ENCODE measurements at places on chromosomes 4 and X.

DNA sequence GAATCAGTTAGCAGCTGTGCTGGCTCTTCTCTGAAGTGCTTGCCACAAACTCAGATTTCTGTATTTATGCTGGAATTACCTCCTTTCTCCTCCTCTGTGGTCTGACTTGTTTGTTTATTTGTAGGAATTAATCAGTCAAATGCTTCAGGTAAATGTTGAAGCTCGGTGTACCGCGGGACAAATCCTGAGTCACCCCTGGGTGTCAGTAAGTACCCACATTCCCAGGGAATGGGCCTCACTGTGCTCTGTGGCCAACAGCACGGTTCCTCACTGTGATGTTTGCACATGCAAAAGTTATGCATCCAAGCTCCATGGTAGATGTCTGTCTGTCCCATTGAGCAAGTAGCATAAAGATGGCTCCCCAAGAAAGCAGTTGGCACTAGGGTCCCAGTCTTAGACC lies 169.9 kb downstream of the DCLK2 start:
- no peak for DNase-seq

DNA sequence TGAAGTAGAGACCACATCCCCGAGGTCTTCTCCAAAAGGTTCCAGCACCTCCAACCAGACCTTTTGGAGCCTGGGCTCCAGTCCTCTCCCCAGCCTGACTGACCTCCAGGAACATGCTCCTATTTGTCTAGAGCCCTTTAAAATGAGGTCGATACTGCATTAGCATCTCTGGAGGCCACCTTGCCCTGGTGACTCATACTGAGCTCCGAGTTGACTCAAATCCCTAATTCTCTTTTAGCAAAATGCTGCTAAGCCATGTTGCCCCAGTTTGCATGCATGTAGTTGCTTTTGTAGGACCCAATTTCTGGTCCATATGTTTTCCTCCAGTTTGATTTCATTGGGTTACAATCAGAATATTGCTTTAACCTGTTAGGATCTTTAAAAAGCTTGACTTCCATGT lies 43.5 kb upstream of the CITED1 start:
- DNase-seq = no peak

DNA sequence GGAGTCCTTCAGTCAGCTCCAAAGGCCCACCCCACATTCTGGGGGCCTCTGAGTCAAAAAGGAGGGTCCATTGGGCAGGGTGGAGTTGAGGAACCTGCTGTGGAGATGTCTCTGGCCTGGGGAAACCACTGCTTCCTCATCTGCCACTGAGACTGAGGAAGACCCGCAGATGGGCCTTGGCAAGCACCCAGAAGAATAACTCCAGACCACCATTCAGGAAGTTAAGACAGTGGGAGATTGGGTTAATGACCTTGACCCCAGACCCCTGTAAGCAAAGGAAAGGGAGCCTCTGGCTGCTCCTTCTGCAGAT lies 8.1 kb upstream of the HSD17B10 start:
- DNase-seq = peak; percentile 1

DNA sequence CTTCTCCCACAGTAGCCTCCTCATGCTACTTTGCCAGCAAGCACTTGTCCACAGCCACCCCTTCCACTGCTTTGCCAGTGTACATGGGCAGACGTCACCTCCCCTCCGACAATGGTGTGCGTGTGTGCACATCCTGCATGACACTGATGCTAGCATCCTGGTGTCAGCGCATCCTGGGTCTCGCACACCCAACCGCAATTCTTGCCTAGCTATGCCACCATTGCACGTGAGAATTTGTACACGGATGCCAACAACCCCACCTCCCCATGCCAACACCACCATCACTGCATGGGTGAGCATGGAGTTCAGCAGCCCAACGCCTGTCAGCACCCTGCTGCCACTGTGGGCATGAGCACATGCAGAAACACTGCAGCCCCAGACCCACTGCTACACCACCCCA lies 550.0 kb downstream of the STPG2 start:
- no peak for DNase-seq

DNA sequence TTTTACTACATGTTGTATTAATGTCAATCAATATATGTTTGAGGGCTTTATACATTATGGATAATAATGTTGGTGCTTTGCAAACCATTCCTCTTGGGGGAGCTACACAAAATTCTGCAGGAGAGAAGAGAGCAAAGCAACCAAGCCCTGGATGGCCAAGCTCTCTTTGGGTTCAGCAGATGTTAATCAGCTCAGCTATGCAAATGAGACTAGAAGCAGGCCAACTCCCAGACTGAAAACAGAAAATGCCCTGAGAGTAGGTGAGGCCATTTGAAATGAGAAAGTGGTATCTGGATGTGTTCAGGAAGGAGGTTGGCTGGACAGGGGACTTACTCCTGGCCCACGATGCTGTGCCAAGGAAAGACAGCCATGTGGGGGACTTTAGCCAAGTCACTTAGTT lies 387.0 kb downstream of the BCOR start:
- DNase-seq = no peak

DNA sequence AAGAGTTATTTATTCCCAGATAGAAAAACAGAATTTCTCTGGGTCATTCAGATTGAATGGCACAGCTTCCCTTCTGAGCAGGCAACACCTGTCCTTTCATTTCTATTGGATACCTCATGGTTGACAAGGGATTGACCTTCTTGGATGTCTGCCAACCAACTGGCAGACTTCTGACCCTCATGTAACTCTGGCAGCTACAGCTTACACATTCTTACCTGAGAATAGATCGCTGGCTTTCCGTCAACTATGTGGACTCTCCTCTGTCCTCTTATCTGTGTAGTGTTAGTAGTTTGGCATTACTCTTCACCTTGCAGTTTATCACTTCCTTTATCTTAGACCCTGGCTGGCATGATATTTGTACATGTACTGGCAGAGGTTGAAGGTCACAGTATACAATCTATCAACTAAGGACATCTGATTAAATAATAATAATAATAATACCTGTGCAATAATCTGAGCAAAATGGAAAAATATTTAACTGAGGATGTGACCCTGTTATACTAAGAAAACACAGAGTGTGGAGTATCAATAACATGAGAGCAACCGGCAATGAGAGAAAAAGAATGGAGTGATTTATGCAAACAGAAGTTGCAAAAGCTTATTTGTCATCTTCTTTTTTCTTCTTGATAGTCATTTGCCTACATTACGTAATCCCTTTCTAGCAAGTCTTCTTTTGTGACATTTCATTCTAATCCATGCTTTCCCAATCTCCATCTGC lies 1118.2 kb downstream of the ARAP2 start:
- DNase-seq = no peak

GRCh38 chr4:172794307-172794703 lies 374.3 kb upstream of the GALNT7 start:
- no peak for DNase-seq

DNA sequence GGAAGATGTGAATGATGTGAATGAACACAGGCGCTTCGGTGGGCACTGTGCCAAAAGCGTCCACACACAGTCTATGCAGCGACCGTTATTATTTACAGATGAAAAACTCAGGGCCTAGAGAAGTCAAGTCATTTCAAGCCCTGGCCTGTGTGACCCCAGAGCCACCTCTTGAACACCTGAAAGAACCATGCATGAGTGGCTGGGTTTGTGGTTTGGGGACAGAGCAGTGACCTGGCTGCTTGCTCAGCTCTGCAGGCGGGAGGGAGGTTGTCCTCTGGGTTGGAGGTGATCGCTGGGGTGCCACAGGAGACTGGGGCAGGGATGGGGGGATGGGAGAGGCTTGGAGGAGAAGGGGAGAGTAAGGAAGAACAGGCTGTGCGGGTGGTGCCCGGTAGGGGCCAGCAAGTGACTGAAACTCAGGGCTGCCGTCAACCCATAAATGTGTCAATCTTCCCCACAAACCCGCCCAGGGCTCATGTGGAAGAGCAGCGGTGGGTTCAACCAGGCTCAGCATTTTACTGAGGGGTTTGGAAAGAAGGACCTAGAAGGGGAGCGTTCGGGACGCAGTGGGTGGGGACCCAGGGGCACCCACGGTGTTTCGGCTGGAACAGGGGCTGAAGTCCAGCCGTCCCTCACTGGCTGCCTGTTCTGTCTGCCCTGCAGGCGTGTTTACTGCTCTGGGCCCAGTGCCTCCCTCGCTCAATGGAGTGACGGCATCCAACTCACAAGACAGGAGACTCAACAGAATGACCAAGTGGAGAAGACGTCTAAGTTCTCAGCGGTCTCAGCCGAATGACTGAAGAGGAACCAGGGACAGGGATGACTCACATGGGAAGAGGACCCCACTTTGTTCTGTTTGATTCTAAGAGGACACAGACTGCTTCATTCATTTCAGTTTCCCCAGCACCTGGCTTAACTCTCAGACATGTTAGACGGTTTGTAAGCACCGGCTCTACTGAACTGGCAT lies 167.8 kb downstream of the AFAP1 start:
- DNase-seq = no peak

GRCh38 chrX:21728276-21728968 lies 29.5 kb downstream of the SMPX start:
- DNase-seq = no peak

- DNase-seq = no peak
Observed at GRCh38 chrX:29295987-29296680, 708.9 kb downstream of the IL1RAPL1 start.

DNA sequence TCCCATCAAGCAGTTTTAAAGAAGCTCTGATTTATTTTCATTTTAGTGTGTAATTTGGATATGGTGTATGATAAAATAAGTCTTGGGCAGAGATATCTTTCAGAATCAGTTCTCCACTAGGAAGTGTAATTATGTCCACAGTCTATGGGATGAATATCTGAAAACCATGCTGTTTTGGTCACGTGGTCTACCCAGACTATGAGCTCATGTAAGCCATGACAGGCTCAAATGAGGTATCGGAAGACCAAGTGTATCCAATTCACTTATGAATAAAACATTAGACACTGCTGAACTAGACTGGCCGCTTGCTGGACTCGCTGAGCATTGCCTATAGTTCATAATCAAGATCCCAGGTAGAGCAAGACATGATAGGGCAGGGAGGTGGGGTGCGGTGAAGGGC lies 50.5 kb downstream of the SOD3 start:
- no peak for DNase-seq

Measured in NCI-H446 (cell line).